CD4-positive, alpha-beta T cell treated with Interleukin-4 for 4 hours (primary cell): ENCODE measurements at places on chromosomes 1 and 21.

- DNase-seq = no peak
Measured at GRCh38 chr1:65471861-65472332, 51.4 kb downstream of the LEPR start.

- no peak for DNase-seq
Measured at GRCh38 chr1:82704966-82705365, 904.2 kb downstream of the ADGRL2 start.

GRCh38 chr1:37305108-37305507 lies 169.3 kb upstream of the ZC3H12A start:
- DNase-seq = no peak

GRCh38 chr1:33231166-33231565 lies 25.1 kb upstream of the ZNF362 start:
- DNase-seq = no peak

DNA sequence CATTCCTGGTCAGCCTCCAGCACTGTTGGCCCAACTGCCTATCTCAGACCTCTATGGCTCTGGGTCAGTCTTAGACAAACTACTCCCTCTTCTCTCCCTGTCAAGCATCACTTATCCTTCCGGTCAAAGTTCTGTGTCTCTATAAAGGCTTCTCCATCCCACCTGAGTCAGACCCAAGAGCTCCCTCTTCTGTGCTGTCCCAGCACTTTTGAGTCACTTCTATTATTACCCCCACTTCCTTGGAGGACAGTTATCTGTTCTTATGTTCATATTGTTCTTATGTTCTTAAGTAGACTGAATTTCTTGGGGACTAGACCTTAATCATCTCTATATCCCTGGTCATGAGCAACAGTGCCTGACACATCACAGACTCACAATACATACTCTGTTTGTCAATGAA lies 29.2 kb upstream of the IL10 start:
- no peak for DNase-seq

- no peak for DNase-seq
Measured at GRCh38 chr1:5752746-5753548, 239.3 kb downstream of the NPHP4 start.

DNA sequence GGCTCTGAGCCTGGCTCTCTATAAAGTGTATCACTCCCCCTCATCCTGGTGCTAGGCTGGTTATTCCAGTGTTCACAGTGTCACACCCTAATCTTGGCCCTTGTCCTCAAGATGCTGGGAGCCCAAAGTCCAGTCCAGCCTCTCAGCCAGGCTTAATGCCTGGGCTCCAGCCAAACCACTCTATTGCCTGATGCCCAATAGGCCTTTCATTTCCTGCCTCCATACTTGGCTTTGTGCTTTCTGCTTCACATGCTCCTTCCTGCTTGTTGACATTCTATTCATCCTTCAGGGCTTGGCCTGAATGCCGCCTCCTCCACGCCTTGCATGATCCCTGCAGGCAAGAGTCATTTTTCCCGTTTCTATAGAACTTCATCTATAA lies 1.7 kb downstream of the KLHDC8A start:
- no peak for DNase-seq

GRCh38 chr1:110420874-110421793 lies 13.6 kb upstream of the LAMTOR5 start:
- peak; percentile 8 for DNase-seq

GRCh38 chr1:56493826-56494225 lies 85.5 kb downstream of the PLPP3 start:
- no peak for DNase-seq

- DNase-seq = peak; percentile 82
Measured at GRCh38 chr1:26358411-26359384, 4.8 kb upstream of the CRYBG2 start.
